Activated naive CD4-positive, alpha-beta T cell treated with anti-CD3 and anti-CD28 coated beads for 36 hours (primary cell): ENCODE measurements at places on chromosomes 13 and 19. TPM values are rescaled to one million over a fixed set of nuclear protein-coding genes. Genes with fewer than 3 reads are reported as not detected.

The FLT1 gene
- 21.9 TPM for total RNA-seq

The C19orf38 gene
- total RNA-seq, result 4.8 TPM

The APOC4 gene
- total RNA-seq, result not detected

The PSG3 gene
- not detected for total RNA-seq

The ZC3H4 gene
- 48.8 TPM for total RNA-seq

The ZSCAN18 gene
- 26.1 TPM for total RNA-seq

The SEMA6B gene
- total RNA-seq, result 0.17 TPM

- no peak overlapping the region for H3K4me3 ChIP-seq
- peaks cover 36% of the 10 kb centered on the region for H3K27me3 ChIP-seq
- H3K27ac ChIP-seq, result no peak overlapping the region
- peaks cover 4% of the 10 kb centered on the region for H3K4me1 ChIP-seq
- H3K36me3 ChIP-seq, result peaks cover 1% of the 10 kb centered on the region
Observed at GRCh38 chr13:28530729-28531076, 35.8 kb upstream of the FLT1 start.

DNA sequence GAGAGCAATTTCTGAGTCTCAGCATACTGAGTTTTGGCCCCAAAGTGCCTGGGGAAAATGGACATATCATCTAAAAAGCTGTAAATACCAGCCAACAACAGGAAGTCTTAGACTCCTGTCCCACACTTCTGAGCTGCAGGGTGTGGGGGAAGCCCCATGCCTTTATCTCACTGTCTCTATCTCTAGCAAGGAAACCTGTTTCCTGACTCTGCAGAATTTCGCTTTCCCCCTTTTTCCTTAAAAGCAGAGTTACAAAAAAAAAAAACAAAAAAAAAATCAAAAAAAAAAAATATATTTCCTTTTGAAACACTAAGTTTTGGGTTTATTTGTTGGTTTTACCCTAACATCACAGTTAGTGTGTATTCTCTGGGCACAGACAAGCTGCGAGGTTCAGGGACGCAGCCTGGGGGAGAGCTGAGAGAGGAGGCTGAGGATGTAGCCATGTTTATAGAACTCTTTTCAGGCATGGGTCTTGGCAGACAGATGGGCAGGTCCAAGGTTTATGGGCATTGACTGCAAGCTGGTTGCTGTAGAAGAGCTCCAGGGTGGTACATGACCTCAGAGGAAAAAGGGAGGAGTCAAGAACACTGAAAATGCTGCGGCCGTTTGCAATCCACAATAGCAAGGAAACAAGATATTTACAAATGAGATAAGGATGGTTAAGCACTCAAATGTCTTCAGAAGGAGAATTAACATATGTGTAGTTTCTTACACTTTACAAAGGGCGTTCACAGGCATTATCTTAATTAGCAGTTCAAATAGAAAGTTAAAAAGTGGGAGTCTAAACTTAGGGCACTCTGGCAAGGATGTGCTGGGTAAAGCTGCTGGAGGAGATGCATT lies 4.9 kb downstream of the MBNL2 start:
- H3K27ac ChIP-seq, result peak overlapping the region; percentile 54
- peaks cover 47% of the 10 kb centered on the region for H3K4me1 ChIP-seq
- H3K4me3 ChIP-seq, result peak overlapping the region; percentile 80
- peak; percentile 49 for DNase-seq
- H3K36me3 ChIP-seq, result peaks cover 1% of the 10 kb centered on the region

- no peaks in the 10 kb centered on the region for H3K36me3 ChIP-seq
- no peak overlapping the region for H3K27ac ChIP-seq
Observed at GRCh38 chr13:86840250-86841191, 830.6 kb upstream of the SLITRK5 start.

DNA sequence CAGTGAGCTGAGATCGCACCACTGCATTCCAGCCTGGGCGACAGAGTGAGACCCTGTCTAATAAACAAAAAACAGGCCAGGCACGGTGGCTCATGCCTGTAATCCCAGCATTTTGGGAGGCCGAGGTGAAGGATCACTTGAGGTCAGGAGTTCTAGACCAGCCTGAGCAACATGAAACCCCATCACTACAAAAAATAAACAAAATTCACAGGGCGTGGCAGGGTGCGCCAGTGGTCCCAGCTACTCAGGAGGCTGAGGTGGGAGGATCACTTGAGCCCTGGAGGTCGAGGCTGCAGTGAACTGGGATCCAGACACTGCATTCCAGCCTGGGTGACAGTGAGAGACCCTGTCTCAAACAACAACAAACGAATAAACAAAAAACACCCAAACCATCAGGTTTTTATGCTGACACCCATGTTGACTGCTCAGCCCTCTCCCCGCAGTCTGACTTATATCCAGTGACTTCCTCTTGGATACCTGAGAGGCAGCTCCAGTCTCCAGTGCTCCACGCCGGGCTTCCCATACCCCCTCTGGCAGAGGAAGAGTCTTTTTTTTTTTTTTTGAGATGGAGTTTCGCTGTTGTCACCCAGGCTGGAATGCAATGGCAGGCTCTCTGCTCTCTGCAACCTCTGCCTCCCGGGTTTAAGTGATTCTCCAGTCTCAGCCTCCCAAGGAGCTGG lies 17.7 kb downstream of the WTIP start:
- H3K36me3 ChIP-seq, result no peaks in the 10 kb centered on the region
- H3K4me1 ChIP-seq, result peaks cover 9% of the 10 kb centered on the region
- H3K4me3 ChIP-seq, result no peak overlapping the region
- H3K27me3 ChIP-seq, result peaks cover 20% of the 10 kb centered on the region
- no peak for DNase-seq
- H3K27ac ChIP-seq, result no peak overlapping the region

DNA sequence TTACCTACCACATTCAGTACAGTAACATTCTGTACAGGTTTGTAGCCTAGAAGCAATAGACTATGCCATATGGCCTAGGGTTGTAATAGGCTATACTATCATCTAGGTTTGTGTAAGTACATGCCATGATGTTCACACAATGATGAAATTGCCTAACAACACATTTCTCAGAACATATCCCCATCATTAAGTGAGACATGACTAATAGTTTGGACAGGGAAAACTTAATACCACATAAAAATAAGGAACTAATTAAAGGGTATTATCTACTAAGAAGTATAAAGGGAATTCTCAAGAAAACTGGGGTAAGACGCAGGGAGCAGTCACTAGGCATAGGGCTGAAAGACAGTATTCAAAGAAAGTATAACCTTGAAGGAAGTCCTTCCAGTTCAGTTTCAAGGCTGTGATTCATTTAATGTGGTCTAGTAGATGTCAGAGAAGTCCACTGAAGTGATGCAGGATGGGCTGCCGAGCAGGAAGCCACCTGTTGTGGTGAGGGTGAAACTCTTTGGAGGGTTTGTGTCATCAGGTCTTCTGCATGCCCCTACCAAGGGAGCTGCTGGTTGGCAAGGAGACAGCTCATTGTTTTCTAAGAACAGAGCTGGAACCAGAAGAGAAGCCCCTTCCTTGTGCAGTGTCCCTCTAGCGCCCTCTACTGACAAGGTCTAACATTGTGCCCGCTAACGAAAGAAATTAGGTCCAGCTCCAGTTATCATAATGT lies 122.9 kb downstream of the OLFM4 start:
- H3K27ac ChIP-seq, result no peak overlapping the region
- DNase-seq, result peak; percentile 49
- H3K36me3 ChIP-seq, result no peaks in the 10 kb centered on the region
- H3K4me1 ChIP-seq, result peaks cover 2% of the 10 kb centered on the region
- H3K27me3 ChIP-seq, result peaks cover 10% of the 10 kb centered on the region
- no peak overlapping the region for H3K4me3 ChIP-seq

DNA sequence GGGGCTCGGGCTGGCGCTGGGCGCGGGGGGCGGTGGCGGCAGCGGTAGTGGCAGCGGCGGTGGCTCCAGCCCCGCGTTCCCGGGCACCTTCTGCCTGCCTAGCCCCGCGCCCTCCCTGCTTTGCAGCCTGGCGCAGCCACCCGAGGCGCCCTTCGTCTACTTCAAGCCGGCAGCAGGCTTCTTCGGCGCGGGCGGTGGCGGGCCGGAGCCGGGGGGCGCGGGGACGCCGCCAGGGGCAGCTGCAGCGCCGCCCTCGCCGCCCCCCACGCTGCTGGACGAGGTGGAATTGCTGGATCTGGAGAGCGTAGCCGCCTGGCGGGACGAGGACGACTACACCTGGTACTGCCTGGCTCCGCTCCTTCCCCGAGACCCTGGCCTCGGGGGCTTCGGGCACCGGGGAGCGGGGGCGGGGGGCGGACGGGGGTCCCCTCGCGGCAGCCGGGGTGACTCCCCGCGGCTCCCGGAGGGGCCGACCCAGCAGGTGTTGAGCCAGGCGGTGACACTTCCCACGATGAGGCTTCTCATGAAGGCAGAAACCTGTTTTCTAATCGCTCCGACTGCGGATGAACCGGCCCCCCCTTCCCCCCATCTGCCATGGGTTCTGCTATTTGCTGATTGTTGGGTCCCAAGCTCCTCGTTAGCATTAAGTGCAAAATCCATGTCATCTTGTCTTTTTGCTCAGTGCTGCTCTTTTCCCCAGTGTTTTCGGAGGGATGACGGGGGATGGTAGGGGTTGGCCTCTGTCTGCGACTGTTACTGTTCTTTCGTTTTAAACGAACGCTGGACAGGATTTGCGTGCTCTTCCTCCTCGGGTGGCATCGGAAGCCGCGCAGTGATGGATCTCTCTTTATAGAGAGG lies 943 bp downstream of the SLAIN1 start:
- peak; percentile 58 for DNase-seq
- H3K36me3 ChIP-seq, result peaks cover 3% of the 10 kb centered on the region
- peaks cover 34% of the 10 kb centered on the region for H3K4me1 ChIP-seq

- H3K36me3 ChIP-seq, result no peaks in the 10 kb centered on the region
- H3K27ac ChIP-seq, result no peak overlapping the region
- DNase-seq, result no peak
Observed at GRCh38 chr13:30045916-30046704, 195.7 kb upstream of the UBL3 start.

DNA sequence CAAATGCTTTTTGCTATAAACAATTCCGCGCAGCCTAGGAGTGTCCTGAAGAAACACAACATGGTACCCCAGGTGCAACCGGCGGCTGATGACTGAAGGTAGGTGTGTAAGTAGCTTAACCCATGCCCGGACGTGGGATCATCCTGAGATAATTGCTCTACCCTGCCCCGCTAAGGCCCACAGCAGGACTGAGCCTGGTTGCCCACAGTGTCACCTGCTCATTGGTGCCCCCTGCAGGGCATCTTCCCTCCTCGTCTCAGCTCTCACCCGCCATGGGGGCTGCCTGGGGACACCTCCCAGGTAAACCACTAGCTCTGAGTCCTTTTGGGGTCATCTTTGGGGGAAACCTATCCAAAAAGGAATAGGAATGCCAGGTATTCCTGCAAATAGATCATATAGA lies 22.3 kb downstream of the TMEM161A start:
- peaks cover 14% of the 10 kb centered on the region for H3K36me3 ChIP-seq
- no peaks in the 10 kb centered on the region for H3K4me1 ChIP-seq
- DNase-seq, result peak; percentile 60
- no peaks in the 10 kb centered on the region for H3K27me3 ChIP-seq

DNA sequence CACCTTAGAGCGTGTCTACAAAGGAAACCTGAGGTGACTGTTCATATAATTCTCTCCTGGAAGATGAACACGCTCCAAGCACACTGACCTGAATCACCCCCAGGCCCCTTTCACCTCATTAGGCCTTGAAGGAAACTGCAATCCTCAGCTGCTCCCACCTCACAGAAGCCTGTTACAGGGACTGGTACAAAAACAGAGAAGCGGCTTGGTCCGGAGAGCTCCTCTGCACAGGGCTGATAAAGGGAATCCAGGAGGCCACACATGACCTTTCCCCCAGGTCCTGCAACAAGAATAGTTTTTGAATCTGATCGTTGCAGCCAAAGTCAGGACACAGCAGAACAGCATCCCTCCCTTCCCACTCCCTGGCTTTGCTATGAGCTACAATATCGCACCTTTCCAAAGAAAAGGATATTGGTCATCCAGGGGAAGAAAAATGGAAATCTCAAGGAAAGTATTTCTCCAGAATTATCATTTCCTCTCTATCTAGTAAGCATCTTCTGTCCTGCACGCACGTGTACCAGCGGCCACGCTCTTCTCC lies 666.7 kb downstream of the UQCRFS1 start:
- H3K27me3 ChIP-seq, result no peaks in the 10 kb centered on the region
- no peaks in the 10 kb centered on the region for H3K4me1 ChIP-seq
- H3K27ac ChIP-seq, result no peak overlapping the region
- H3K4me3 ChIP-seq, result no peak overlapping the region
- no peak for DNase-seq

DNA sequence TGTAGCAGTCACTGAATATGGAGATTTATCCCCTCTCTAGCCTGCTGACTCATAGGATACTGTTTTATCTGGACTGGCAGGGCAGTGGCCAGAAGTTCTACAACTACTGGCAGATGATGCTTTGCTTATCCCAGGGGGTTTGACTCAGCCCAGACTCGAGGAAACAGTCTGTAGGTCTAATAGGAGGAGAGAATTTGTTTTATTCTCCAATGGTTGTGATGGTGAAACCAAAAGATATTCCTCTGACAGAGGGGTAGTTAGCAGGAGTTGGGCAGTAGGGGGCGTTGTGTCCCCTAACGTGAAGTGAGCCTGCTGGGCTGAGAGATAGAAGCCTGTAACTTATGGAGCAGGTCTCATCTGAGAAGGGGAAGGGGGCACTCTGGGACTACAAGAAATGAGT lies 74.9 kb downstream of the WTIP start:
- H3K27me3 ChIP-seq, result peaks cover 28% of the 10 kb centered on the region
- H3K27ac ChIP-seq, result no peak overlapping the region
- H3K4me3 ChIP-seq, result no peak overlapping the region
- no peaks in the 10 kb centered on the region for H3K4me1 ChIP-seq

DNA sequence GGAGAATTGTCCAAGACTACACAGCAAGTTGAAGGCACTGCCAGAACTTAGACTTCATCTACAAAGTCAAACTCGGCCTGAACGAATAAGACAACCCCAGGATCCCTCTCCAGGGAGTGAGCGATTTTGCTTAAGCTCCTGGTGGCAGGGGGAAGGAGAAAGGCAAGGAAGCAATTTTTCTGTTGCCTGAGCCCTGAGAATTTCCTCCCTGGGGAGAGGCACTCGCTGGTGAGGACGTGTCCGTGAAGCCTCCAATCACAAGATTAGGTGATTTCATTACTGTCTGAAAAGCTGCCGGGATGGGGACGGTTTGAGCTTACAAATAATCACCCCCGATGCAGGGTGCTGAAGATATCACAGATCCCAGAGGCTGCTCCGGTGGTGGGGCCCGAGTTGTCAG lies 45.6 kb downstream of the TINCR start:
- H3K4me3 ChIP-seq, result no peak overlapping the region
- no peak for DNase-seq
- H3K27me3 ChIP-seq, result peaks cover 26% of the 10 kb centered on the region
- H3K27ac ChIP-seq, result no peak overlapping the region
- H3K36me3 ChIP-seq, result no peaks in the 10 kb centered on the region
- no peaks in the 10 kb centered on the region for H3K4me1 ChIP-seq
